ENCODE measurements at places on chromosomes 4 and X.
A peak's percentile ranks its signal among the peaks of the same experiment; 100 is the strongest.

DNA sequence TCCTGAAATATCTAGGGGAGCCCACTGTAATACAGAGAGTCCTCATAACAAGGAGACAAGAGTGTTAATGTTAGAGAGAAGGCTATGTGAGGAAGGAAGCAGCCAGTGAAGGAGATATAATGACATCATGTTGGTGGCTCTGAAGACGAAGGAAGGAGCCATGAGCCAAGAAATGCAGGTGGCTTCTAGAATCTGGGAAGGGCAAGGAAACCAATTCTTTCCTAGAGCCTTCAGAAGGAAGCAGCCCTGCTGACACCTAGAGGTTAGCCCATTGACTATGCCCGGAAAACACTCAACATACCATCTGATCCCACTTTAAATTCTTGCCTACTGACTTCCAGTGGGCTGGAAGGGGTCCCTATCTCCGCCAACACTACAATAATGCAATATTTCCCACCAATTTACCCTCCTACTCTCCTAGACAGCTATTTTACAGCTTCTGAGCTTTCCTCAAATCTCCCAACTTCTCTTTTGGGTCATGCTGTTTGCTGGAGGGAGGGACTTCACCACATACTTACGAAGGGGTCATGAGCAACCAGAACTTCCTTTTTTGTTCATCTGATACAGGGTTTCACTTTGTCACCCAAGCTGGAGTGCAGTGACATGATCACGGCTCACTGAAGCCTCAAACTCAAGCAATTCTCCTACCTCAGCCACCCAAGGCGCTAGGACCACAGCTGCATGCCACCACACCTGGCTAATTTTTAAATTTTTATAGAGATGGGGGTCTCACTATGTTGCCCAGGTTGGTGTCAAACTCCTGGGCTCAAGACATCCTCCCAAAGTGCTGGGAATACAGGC, 25.2 kb upstream of the G3BP2 start:
- peak; percentile 25 for DNase-seq

- no peak for DNase-seq
Measured at GRCh38 chr4:183499801-183500200, 5.1 kb upstream of the ING2 start.

- no peak for DNase-seq
Measured at GRCh38 chrX:100687546-100687945, 43.5 kb downstream of the SRPX2 start.

DNA sequence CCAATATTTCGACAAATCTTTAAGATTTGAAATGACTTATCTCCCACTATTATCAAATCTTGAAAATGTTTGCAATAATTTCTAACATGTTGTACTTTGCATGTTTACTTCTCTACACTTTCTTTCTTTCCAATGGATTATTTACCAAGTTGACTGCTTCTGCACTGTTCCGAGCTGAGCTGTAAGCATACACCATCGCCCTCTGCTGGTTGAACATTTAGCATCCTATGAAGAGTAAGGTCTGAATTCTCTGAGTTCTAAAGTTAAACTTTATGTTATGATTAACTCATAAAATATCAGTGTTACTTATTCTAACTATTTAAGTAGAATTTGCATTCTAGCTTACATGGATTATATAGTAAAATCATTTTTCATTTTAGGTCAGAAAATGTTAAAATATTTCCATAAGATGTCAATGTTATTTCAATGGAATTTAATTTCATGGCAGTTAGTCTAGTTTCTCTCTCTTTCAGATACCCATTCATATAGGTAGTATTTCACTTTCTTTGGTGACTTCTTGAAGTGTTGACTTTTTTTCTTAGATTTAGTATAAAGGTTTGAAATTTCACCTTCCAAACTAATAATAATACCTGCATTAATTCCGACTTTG, 137.4 kb downstream of the DKK2 start:
- no peak for DNase-seq

GRCh38 chrX:105051364-105051763, 169.1 kb downstream of the TEX13A start:
- DNase-seq, result no peak

DNA sequence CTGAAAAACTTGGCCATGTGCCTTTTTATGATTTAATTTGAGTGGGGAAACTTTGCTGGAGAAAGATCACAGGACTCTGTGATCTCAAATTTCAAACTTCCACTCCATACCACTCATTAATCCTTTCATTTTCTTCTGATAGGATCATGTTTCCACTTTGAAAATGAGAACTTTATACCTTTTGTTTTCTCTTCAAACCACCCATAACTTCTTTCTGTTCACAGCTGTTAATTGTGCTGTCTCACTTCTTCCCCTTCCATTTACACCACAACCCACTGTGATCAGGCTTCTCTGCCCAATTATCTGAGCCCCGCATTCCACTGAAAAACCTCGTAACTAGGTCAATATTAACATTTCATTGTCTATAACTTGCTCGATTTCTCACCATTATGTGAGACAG, 47.0 kb upstream of the ARSJ start:
- DNase-seq, result no peak

DNA sequence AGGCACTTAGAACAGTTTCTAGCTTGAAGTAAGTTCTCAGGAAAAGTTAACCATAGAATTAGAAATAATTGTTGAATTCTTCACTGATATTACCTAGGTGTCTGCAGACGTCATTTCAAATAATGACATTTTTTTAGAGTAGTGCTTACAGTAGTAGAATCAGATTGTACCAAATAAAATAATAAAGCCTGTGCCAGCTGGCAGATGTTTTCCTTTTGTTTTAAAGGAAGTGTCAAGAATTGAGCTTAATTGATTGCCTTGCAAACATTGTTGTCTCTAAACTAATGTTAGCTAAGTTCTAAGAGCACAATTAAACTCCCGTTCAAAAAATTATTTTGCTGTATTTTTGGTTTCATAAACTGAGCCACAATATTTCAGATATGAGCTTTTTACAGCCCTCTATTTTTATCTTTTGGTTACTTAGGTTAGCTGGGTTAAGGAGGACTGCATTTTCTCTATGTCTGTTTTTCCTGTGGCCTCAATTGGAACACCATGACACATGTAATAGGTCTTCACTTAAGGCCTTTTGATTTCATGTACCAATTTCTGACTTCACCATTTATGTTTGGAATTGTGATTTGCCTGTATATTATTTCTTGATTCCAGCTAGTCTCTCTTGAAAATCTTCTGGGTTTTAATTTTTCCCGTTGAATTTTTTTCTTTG, 64.2 kb downstream of the DCUN1D4 start:
- no peak for DNase-seq

DNA sequence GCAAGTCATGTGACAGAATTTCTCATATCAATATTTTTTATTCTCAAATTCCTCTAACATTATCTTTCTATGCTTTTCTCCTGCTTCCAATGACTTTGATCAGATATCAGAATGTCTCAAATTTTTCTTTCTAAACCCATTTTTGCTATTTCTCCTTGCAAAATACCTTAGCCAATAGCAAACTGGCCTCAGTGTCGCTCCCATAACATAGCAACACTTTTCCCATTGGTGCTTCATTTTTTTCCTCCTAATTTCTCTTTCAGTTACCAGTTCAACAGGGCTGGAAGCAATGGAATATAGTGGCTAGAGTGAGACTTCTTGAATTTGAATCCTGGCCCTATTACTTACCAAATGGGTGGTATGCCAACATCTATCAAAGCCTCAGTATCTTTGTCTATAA, 1091.6 kb downstream of the C4orf33 start:
- no peak for DNase-seq

GRCh38 chr4:78119698-78120097, 62.6 kb downstream of the FRAS1 start:
- no peak for DNase-seq

DNA sequence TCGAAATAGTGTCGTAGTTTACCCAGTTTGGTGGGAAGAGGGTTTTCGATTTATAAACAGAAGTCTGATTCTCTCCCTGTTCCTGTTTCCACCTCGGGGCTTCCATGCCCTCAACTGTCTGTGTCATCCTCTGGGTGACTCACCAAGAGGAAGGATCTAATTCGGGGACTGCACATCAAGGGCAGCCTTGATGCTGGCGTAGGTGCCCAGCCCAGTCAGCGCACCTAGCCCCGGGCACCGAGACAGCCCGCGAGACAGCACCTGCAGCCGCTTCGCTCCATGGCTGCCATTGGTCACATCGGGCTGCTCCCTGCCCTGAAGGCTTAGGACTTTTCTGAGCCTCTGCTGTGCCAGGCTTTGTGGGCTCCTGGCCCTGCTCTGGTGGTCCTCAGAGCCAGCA, 7.7 kb downstream of the ABCD1 start:
- DNase-seq, result no peak

DNA sequence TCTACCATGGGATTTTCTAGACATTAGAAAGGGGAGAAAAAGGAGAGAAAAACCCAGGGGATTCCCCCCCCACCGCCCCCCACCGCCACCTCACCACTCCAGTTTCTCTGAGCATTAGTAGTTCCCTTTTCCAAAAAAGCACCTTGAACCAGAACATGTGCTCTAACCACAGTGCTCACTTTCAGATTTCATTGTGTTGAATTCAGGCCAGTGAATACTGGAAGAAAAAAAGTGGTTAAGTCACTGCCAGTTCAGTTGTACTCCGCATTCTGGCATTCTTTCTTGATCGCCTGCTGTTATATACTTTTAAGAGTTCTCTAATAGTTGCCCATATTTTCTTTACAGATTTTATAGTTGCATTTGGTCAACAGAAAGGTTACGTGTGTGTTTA, 40.9 kb downstream of the JADE3 start:
- no peak for DNase-seq

DNA sequence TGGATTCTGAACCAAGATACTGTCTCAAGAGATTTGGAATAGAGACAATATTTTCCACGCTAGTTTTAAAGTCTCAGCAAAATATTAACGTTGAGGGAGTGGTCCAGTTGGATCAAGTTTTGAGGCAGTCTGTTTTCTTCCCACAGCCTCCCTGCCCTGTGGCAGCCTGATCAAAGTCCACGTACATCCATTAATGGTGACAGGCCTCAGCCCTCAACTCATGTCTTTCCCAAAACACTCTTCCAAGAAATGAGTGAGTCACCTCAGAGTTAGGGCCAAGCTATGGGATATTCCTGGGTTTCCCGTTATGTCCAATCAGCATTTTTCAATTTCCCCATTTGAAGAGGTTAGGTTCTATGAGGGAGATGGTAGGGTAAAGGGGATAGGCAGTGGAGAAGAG, 28.5 kb downstream of the EGFL6 start:
- DNase-seq, result no peak

DNA sequence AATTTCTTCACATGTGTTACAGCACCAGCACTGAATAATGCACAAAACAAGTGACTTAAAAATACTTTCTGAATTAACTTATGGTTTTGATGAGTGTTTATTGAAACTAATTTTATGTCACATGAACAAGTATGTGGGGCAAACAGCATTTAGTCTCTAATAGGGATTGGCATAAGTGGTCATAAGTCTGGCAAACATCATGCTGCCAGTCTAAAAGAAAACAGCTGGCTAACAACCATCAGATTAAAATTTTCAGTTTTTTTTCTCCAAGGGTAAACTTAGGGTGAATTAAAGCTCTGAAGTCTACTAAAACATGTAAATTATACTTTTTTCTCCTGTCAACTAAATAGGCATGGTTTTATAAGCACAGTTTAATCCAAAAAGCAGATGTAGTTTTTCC, 1014.2 kb downstream of the FAT4 start:
- DNase-seq, result no peak

GRCh38 chr4:67765401-67765800, 11.2 kb upstream of the GNRHR start:
- no peak for DNase-seq

GRCh38 chr4:175330652-175331051, 412.5 kb downstream of the ADAM29 start:
- no peak for DNase-seq

GRCh38 chrX:129779747-129780146, at the start of gene SASH3:
Gene SASH3, plus strand, starts transcription at chrX:129779949. Its CDS starts 149 bp downstream, at chrX:129780098.
- no peak for DNase-seq

DNA sequence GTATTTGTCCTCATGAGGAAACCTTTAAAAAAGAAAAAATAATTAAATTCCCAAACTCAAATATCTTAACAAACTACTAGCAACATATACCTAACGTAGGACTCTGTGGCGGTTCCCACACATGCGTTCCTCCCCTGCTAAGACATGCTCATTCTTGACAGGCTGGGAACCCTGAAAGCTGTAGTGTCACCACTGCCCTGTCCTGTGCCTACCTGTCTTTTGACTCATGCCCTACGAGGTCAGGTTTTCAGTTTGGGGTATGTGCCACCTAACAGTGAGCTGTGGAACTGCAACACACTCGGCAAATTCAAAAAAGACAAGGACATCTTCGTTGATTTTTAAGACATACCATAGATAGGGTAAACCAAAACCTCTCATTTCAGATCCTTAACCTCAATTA, 17.8 kb downstream of the IDS start:
- no peak for DNase-seq

DNA sequence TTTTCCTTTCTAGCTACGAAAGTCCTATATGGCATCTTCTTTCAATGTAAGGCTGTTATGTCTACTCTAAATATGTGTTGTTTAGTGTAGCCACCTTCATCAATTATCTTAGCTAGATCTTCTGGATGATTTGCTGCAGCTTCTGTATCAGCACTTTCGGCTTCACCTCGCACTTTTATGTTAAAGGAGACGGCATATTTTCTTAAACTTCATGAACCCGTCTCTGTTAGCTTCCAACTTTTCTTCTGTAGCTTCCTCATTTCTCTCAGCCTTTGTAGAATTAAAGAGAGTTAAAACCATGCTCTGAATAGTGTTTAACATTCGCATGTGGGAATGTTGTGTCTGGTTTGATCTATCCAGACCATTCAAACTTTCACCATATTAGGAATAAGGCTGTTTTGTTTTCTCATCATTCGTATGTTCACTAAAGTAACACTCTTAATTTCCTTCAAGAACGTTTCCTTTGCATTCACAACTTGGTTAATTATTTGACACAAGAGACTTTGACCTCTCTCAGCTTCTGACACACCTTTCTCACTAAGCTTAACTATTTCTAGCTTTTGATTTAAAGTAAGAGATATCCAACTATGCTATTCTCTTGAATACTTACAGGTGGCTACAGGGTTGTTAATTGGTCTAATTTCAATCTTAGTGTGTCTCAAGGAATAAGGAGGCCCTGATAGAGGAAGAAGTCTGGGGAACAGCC, 476.8 kb downstream of the GABRG1 start:
- DNase-seq, result no peak

GRCh38 chr4:70880739-70881138, 21.4 kb upstream of the MOB1B start:
- no peak for DNase-seq

DNA sequence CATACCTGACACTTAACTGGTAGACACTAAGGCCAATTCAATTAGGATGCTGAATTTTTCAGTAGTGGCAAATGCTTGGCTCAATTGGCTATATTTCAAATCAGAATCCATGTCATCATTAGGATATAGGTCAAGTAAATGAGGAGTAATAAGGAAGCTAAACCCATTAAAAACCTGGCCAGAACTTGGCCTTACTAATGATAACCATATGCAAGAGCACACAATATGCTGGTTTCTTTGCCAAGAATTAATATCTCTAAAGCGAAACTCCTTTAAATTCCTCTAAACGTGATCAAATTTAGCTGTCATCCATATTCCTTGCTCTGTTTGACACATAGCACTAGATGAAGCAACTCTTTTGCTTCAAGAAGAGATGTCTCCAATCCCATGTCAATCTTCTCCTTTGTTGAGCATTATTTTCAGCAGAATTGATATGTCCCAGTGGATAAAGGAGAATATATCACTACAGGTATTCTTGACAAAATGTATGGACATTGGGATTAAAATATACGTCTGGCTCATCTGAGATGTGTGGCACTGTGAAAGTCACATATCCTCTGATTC, 206.1 kb upstream of the ANKRD50 start:
- no peak for DNase-seq
